ENCODE measurements at places on chromosomes 4 and X.
A peak's percentile ranks its signal among the peaks of the same experiment; 100 is the strongest.

DNA sequence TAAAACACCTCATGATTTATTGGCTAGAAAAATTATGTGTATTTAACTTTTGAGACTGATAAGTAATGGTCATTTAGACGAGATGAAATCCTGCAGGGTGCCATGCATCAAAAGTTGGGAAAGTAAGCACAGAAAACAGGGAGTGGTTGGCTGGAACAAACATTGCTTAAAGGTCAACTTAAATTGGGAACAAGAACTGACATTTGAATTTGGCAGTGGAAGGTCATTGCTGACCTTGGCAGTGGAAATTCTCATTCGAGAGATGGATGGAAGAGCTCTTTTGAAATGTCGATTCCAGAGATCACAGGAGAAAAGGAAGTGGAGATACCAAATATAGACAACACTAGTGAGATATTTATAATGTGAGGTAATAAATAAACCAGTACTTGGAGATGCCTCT, 572.8 kb downstream of the TRAM1L1 start:
- no peak for DNase-seq

DNA sequence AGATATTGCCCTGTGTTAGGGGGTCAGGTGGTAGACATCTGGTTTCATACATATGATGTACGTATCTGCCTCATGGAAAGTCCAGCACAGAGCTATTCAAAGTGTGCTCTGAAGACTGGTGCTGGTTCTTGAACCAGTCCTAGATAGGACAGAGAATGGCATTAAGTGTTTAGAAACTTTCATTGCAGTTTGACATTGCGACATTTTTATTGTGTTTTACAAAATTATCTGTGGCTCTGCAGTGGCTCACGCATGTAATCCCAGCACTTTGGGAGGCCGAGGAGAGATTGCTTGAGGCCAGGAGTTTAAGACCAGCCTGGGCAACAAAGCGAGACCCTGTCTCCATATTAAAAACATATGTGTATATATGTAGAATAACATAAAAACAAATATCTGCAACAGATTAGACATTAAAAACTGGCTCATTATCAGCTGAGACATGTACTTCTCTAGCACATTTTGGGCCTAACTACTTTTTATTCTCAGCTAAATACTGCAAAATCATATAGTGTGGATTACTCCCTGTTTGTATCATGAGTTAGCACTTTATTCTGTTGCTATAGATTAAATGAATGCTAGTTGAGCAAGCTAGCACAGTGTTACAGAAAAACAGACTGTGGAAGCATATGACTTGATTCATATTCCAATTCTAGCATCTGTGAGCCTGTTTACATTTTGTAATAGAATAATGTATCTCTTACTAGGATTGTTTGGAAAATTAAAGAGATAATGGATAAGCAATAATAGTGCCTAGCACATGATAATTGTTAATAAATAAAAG, 57.1 kb downstream of the USP9X start:
- DNase-seq: no peak

GRCh38 chr4:1041147-1041935, 29.9 kb downstream of the FGFRL1 start:
- peak; percentile 34 for DNase-seq

DNA sequence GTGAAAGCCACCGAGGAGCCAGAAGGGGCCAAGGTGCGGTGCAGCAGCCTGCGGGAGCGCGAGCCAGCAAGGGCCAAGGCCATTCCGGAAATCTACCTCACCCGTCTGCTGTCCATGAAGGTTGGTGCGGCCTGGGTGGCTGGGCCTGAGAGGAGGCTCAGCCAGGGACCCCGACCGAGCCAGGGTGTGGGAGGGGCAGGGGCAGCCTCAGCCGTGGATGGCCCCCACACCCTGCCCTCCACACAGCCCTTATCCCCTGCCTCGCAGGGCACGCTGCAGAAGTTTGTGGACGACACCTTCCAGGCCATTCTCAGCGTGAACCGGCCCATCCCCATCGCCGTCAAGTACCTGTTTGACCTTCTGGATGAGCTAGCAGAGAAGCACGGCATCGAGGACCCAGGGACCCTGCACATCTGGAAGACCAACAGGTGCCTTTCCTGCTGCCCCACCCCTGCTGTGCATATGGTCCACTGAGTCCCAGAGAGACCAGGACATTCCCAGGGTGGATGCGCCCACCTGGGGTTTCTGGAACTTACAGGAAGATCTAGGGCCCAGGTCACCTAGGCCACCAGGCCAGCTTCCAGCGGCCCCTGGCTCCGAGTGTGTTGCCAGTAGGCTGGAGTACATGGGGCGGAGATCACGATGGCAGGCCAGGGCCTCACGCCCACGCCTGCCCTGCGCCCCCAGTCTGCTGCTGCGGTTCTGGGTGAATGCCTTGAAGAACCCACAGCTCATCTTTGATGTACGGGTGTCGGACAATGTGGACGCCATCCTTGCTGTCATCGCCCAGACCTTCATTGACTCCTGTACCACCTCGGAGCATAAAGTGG, 3.4 kb upstream of the SRPK3 start:
- DNase-seq: no peak

DNA sequence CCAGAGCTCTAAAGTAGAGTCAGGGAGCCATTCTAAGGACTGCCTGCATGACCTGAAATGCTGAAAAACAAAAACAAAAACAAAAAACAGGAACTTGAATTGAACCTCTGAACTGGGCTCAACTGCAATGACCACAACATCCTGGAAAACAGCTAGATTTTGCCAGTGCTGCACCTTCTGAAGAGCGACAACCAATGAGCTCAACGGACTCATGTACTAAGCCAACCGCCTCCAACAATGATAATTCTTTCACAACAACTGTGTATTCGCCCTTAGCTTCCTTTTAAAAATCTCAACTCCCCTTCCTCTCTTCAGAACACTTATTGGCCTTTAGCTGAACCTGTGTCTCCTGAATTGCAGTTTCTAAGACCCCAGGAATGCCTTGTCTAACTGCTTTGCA, 69.8 kb downstream of the HAUS3 start:
- DNase-seq: no peak

- peak; percentile 47 for DNase-seq
Measured at GRCh38 chr4:118180776-118181175, 146.5 kb downstream of the NDST3 start.

- no peak for DNase-seq
Measured at GRCh38 chrX:146435472-146435871, 374.1 kb upstream of the CXorf51B start.

GRCh38 chr4:102246416-102246815, 98.9 kb downstream of the SLC39A8 start:
- DNase-seq: no peak

GRCh38 chr4:48017108-48017571, 568 bp downstream of the NIPAL1 start:
- DNase-seq: peak; percentile 66

DNA sequence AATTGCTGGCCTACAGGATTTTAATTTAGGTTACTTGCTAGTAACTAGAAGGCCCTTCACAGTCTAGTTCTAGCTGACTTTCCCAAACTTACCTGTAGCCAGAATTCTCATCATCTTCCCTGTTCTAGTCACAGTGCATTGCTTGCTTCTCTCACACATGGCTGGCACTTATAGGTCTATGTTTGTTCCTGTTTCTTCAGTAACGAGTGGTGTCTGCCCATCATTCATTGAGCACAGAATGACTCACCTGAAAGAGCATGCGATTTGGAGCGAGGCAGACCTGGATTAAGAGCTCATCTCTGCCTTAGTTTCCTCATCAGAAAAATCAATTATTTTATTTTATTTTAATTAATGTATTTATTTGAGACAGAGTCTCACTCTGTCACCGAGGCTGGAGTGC, 201.7 kb upstream of the ANK2 start:
- no peak for DNase-seq

All from IMR-90 (cell line).